ENCODE measurements at places on chromosomes 4 and X. TPM values are rescaled to one million over a fixed set of nuclear protein-coding genes. Genes with fewer than 3 reads are reported as not detected.

The GNRHR gene
- not detected for total RNA-seq

The MED14 gene
- total RNA-seq, result 16.3 TPM

The PABPC1L2B gene
- total RNA-seq, result not detected

The ADGRL3 gene
- total RNA-seq, result not detected
